ENCODE measurements at places on chromosomes 5 and 9. TPM values are rescaled to one million over a fixed set of nuclear protein-coding genes. Genes with fewer than 3 reads are reported as not detected.

The IRGM gene
- 0.30 TPM for total RNA-seq

The NIPAL4 gene
- not detected for total RNA-seq

The DMGDH gene
- total RNA-seq = 0.35 TPM

GRCh38 chr5:81631124-81631523, 119.8 kb downstream of the SSBP2 start:
- no peak overlapping the region for H3K27ac ChIP-seq
- DNase-seq = no peak
- no peaks in the 10 kb centered on the region for H3K36me3 ChIP-seq
- no peaks in the 10 kb centered on the region for H3K27me3 ChIP-seq
- no peaks in the 10 kb centered on the region for H3K4me1 ChIP-seq

DNA sequence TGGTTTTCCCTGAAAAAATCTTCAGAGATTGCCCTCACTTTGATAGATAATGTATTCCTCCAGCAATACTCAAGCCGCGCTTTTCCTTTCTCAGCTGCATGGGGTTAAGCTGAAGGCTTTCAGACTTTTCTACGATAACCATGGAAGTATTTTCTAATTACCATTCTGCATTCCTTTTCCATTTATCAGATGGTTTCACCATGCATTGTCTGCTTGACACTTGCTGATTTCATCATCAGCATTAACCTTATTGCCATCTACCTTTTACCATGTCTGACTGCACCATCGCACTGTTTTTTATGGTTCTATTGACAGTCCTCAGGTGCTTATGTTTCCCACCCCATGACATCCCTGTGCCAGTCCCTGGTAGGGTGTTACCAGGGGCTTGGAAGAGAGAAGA, 91.6 kb downstream of the DMAC1 start:
- H3K36me3 ChIP-seq = no peaks in the 10 kb centered on the region
- DNase-seq = no peak
- no peaks in the 10 kb centered on the region for H3K27me3 ChIP-seq
- H3K27ac ChIP-seq = no peak overlapping the region
- no peak overlapping the region for H3K4me3 ChIP-seq

DNA sequence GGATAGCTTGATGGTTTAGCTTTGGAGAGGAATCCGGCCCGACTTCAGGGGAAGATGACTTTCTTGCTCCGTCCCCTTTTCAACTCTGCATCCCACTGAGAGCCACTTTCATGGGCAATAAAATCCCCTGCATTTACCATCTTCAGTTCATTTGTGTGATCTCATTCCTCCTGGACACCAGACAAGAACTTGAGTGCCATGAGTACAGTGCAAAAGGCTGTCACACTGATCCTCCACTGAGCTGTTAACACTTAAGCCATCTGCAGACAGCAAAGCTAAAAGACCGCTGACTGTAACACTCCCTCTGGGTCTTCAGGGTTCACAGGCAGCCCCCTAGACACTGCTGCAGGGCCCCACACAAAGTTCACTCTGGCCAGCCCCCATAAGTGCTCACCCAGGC, 48.3 kb upstream of the TCERG1 start:
- H3K36me3 ChIP-seq = no peaks in the 10 kb centered on the region
- peaks cover 12% of the 10 kb centered on the region for H3K4me1 ChIP-seq
- H3K4me3 ChIP-seq = no peak overlapping the region
- H3K27ac ChIP-seq = no peak overlapping the region
- DNase-seq = no peak

All from WTC11 (cell line).